Thoracic aorta (tissue), 2 donors: ENCODE measurements at places on chromosomes 4 and X. TPM values are rescaled to one million over a fixed set of nuclear protein-coding genes. Genes with fewer than 3 reads are reported as not detected.

Gene SLC25A4
- total RNA-seq = 108 TPM

Gene STBD1
- total RNA-seq = 14.6 TPM

Gene TMPRSS11B
- not detected for total RNA-seq

Gene PTCHD1
- 0.54 TPM for total RNA-seq

Gene MAGEA1
- not detected for total RNA-seq

Gene PROM1
- 7.1 TPM for total RNA-seq

Gene MAML3
- total RNA-seq = 14.1 TPM

Gene GAGE10
- not detected for total RNA-seq

Gene AFF2
- 7.4 TPM for total RNA-seq

Gene PCYT1B
- total RNA-seq = 0.63 TPM

Gene CXCL11
- total RNA-seq = not detected

Gene SMIM10L2A
- total RNA-seq = 0.14 TPM

Gene RASGEF1B
- total RNA-seq = 42.0 TPM

Gene SMIM31
- total RNA-seq = not detected
